T-cell (primary cell): ENCODE measurements at places on chromosomes 4 and X. TPM values are rescaled to one million over a fixed set of nuclear protein-coding genes. Genes with fewer than 3 reads are reported as not detected.
A peak's percentile ranks its signal among the peaks of the same experiment; 100 is the strongest.

DNA sequence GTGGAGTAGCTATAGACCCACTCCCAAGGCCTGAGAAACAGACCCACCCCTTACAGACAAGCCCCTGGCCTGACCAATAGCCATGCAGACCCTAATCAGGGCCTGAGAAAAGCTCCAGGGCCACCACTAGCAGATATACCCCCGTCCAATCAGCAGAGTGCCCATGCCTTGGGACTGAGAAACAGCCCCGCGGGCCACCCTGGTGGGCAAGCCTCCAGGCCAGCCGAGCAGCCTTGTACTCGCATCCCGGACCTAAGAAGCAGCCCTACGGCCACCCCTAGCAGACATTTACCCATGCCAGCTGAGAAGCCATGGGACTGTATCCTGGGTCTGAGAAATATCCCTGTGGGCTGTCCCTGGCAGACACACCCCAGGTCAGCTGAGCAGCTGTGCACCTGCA lies 436.5 kb downstream of the SMARCA1 start:
- no peak for DNase-seq
- H3K27me3 ChIP-seq, result no peaks in the 10 kb centered on the region
- H3K27ac ChIP-seq, result no peak overlapping the region
- H3K4me1 ChIP-seq, result no peaks in the 10 kb centered on the region

SPATA4 gene
- not detected for total RNA-seq

GRCh38 chr4:2930135-2930757 lies 33.0 kb downstream of the NOP14 start:
- H3K36me3 ChIP-seq, result peaks cover 61% of the 10 kb centered on the region
- no peak overlapping the region for H3K4me3 ChIP-seq
- H3K27ac ChIP-seq, result no peak overlapping the region
- peaks cover 38% of the 10 kb centered on the region for H3K4me1 ChIP-seq
- no peaks in the 10 kb centered on the region for H3K27me3 ChIP-seq

- no peak overlapping the region for H3K4me3 ChIP-seq
- H3K36me3 ChIP-seq, result no peaks in the 10 kb centered on the region
- no peaks in the 10 kb centered on the region for H3K4me1 ChIP-seq
- no peak for DNase-seq
- no peaks in the 10 kb centered on the region for H3K27me3 ChIP-seq
Measured at GRCh38 chrX:144265641-144266040, 381.8 kb downstream of the UBE2NL start.

DNA sequence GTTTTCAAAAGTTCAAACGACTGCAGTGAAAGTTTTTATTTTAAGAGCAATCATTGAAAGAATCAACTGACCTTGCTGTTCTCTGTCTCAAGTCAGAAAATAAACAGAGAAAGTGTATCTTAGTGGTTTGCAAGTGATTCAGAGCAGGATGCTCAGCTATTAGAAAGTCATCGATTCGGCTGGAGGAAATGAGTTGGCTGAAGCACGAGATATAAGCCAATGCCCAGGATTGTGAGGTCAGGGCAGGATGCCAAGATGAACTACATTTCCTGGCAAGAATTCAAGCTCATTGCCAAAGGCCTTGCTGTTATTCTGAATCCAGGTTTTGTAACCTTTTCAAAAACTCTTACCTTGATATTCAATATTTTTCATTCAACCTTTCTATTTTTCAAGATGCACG lies 541.4 kb upstream of the BOD1L1 start:
- H3K27me3 ChIP-seq, result no peaks in the 10 kb centered on the region
- H3K4me3 ChIP-seq, result no peak overlapping the region
- H3K4me1 ChIP-seq, result no peaks in the 10 kb centered on the region
- no peak overlapping the region for H3K27ac ChIP-seq

PCDH11X gene
- total RNA-seq, result not detected

DNA sequence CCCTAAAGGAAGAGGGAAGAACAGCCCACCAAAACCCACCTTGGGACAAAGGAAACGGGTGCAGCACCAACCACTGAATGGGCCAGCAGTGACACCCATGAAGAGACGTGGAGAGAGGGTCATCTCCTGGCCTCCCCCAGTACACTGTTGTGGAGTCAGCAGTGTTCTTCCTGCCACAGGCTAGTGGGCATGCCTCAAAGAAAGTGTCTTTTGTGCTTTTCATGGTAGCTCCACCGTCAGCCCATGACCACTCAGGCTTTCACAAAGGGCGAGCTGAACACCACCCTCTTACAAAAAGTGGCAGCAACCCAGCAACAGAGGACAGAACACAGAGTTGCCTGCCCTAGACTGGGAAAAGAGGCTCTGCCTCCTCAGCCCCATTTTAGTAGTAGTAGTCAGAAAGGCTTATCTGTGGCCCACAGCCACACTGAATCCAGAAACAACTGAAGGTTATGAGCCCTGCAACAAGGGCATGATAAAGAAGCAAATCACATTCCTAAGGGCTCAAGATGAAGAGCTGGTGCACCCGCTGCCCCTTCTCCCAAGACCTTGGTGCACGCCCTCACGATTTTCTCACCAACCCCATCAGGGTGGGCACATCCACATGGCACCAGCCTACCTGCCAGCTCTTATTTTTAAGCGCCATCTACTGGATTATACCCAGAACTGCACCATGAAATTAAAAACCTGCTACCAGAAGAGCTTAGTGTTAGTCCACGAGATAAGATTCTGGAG lies 53.1 kb downstream of the RAB28 start:
- no peak for DNase-seq
- H3K27me3 ChIP-seq, result no peaks in the 10 kb centered on the region
- no peak overlapping the region for H3K27ac ChIP-seq
- H3K36me3 ChIP-seq, result peaks cover 2% of the 10 kb centered on the region
- no peak overlapping the region for H3K4me3 ChIP-seq

DNA sequence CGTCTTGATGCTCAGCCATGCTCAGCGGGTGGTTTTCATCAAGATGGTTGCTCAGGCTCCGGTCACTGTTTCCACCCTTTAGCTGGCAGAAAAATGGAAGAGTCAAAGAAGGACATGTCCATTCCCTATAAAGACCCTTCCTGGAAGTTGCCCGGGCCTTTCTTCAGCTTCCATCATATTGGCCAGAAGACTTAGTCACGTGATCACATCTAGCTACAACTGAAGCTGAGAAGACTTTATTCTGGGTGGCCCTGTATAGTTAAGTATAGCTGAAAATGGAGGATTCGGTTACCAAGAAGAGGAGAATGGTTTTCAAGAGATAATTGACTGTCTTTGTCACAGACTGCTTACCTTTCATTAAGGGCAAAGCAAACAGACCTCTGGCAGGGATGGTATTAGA lies 296.7 kb upstream of the CASK start:
- DNase-seq, result no peak
- no peaks in the 10 kb centered on the region for H3K4me1 ChIP-seq
- H3K27ac ChIP-seq, result no peak overlapping the region
- no peaks in the 10 kb centered on the region for H3K36me3 ChIP-seq

DNA sequence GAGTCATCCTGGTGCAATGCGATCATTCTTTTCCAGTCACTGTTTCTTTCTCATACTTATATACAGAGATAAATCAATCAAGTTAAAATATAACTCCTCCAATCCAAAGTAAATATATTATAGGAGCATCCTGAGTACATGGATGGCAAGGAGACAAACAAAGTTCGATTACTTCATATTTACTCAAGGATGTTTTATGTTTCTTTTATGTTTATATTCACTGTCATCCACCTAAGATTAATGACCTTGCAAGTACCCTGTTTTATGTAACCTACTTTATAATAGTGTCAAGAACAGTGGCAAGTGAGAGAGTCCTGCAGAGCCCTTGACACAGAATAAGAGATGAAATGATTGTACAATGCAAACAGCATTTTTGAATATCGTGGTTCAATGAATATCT lies at the start of gene UGT2B11:
Gene UGT2B11, minus strand, starts transcription at position 33 of the 400 bp plus-strand sequence. Its CDS starts 26 bp downstream, at position 7.
- no peaks in the 10 kb centered on the region for H3K4me1 ChIP-seq
- H3K27ac ChIP-seq, result no peak within 1 kb of the TSS
- H3K27me3 ChIP-seq, result no peaks in the 10 kb centered on the region
- DNase-seq, result no peak
- no peaks in the 10 kb centered on the region for H3K36me3 ChIP-seq

APOO gene
- total RNA-seq, result 9.5 TPM

GPRASP1 gene
- 43.5 TPM for total RNA-seq

GRCh38 chr4:125283707-125284279 lies 31.0 kb upstream of the FAT4 start:
- no peaks in the 10 kb centered on the region for H3K4me1 ChIP-seq
- H3K36me3 ChIP-seq, result no peaks in the 10 kb centered on the region
- no peak for DNase-seq
- H3K4me3 ChIP-seq, result no peak overlapping the region
- no peak overlapping the region for H3K27ac ChIP-seq

TMEM35A gene
- not detected for total RNA-seq

DNA sequence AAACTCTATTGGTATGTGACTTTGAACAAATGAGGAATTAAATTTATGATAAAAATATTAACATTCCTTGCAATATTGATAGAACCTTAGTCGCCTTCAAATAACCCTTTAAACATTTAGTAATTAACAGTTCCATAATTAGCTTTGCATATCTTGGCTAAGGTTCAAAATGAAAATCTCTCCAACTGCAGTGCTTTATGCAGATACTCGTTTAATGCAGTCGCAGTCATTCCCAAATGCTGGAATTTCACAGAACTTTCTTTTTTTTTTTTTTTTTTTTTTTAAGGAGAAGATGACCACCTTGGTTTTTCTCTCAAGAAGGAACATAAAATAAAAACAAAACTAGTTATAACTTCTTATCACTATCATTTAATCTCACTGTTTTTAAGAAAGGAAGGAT lies 5.2 kb downstream of the RAPGEF2 start:
- no peak overlapping the region for H3K4me3 ChIP-seq
- H3K27me3 ChIP-seq, result no peaks in the 10 kb centered on the region
- H3K36me3 ChIP-seq, result no peaks in the 10 kb centered on the region
- H3K27ac ChIP-seq, result no peak overlapping the region
- peaks cover 13% of the 10 kb centered on the region for H3K4me1 ChIP-seq

DNA sequence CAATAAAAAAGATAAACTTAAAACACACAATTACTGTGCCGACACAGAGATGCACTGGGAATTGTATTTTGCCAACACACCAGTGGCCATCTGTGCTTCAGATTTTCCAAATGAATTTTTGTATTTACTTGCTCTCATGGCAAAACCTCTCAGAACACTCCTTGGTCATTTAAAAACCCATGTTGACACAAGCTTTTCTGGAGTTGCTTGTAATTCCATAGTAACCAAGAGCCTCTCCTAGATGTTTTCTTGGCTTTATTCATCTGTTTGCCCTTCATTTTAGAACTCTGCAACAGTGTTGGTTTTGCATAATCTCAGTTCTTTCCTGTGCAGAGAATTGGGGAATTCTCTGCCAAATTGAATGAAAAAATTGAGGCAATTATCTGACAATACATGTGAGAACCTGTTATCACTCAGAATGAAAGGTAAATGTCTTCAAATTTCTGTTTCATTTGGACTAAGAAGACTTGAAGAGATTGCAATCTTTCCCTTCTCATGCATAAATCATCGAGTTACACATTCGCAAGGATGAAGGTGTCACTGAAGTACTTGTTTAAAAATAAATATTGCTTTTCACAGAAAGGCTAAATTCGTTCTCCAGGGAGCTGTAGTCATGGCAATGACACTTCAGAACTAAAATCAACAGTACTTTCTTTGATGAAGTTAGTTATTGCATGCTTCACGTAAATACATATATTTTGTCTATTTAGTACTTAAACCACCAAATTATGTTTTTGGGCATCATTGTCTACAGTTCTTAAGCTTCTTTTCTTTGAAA lies 301.8 kb upstream of the CTSO start:
- H3K27ac ChIP-seq, result no peak overlapping the region
- H3K27me3 ChIP-seq, result no peaks in the 10 kb centered on the region
- no peak overlapping the region for H3K4me3 ChIP-seq
- H3K36me3 ChIP-seq, result no peaks in the 10 kb centered on the region
- DNase-seq, result no peak
- no peaks in the 10 kb centered on the region for H3K4me1 ChIP-seq

GRCh38 chrX:120568035-120568434 lies 7.3 kb upstream of the CUL4B start:
- no peak overlapping the region for H3K4me3 ChIP-seq
- DNase-seq, result no peak
- H3K4me1 ChIP-seq, result peaks cover 2% of the 10 kb centered on the region
- no peaks in the 10 kb centered on the region for H3K36me3 ChIP-seq
- no peak overlapping the region for H3K27ac ChIP-seq
- H3K27me3 ChIP-seq, result no peaks in the 10 kb centered on the region

ATP6AP2 gene
- total RNA-seq, result 62.3 TPM

DNA sequence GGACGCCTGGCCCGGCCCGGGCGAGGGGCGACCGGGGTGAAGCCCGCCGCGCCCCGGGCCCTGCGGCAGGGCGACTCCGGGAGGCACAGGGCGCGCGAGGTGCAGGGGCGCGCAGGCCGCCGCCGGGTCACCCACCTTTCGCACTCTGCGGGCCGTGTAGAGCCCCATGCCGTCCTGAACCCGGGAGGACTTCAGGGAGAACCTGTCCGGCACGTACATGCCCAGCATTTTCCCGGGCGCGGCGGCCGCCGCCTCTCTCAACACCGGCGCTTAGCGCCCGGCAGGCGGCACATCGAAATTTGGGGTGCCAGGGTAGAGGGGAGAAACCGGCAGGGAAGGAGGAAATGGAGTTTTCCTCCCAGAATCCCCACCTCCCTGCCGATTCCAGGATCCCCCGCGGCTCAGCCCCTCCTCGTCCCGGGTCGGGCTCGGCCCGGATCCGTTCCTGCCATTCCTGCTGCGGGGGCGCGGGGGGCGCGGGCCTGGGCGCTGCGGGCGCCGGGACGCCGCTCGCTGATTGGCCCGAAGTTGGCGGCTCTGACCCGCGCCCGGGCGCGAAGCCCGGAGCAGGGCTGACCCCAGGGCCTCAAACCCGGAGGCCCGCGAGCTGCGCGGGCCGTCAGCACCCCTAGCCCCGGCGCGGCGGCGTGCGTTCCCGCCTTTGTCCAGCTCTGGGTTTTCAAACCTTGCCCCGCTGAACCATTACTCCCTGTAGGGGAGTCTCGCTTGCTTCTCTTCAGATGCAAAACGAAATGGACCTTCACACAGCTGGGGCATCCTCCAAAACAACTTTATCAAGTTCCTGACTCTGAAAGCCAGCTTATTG lies at the start of gene PRDM5:
Gene PRDM5, minus strand, starts transcription at position 346 of the 826 bp plus-strand sequence. Its CDS starts 118 bp downstream, at position 228.
- peak within 1 kb of the TSS; percentile 56 for H3K4me3 ChIP-seq
- DNase-seq, result peak; percentile 25
- H3K27ac ChIP-seq, result no peak within 1 kb of the TSS
- H3K4me1 ChIP-seq, result peaks cover 6% of the 10 kb centered on the region
- no peaks in the 10 kb centered on the region for H3K27me3 ChIP-seq
- no peaks in the 10 kb centered on the region for H3K36me3 ChIP-seq

DNA sequence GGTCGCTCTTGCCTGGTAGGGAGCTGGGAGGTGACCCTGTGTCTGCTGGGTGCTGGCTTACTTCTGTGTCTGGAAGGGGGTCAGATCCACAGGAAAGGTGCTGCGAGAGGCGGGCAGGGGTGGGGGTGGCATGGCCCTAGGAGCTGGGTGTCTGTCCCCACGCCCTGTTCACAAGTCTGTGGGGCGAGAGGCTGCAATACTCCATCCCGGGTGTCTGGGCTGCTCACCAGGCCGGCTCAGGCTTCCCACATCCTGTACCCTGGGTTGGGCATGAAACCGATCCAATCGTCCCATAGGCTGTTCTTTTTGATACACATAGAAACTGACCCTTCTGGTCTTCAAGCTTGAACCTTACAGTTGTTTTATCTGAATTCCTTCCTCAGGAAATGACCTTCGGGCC lies 993 bp upstream of the CTAG2 start:
- H3K4me3 ChIP-seq, result no peak overlapping the region
- H3K36me3 ChIP-seq, result no peaks in the 10 kb centered on the region

GRCh38 chr4:95118497-95118896 lies 360.7 kb downstream of the BMPR1B start:
- DNase-seq, result no peak
- H3K4me3 ChIP-seq, result no peak overlapping the region
- no peak overlapping the region for H3K27ac ChIP-seq
- no peaks in the 10 kb centered on the region for H3K27me3 ChIP-seq
- no peaks in the 10 kb centered on the region for H3K36me3 ChIP-seq
- no peaks in the 10 kb centered on the region for H3K4me1 ChIP-seq

HELT gene
- total RNA-seq, result not detected
